ENCODE measurements at places on chromosomes 6 and 20. TPM values are rescaled to one million over a fixed set of nuclear protein-coding genes. Genes with fewer than 3 reads are reported as not detected.

SPAG4 gene
- 0.79 TPM for polyA plus RNA-seq

HLA-DOA gene
- 1.8 TPM for polyA plus RNA-seq

TNXB gene
- not detected for polyA plus RNA-seq

NFKBIE gene
- 8.3 TPM for polyA plus RNA-seq

CYP21A2 gene
- not detected for polyA plus RNA-seq

SMLR1 gene
- not detected for polyA plus RNA-seq

GSTA3 gene
- polyA plus RNA-seq, result not detected

HLA-DQA2 gene
- polyA plus RNA-seq, result not detected

TTLL9 gene
- polyA plus RNA-seq, result not detected

GGTLC1 gene
- not detected for polyA plus RNA-seq

SLC24A3 gene
- polyA plus RNA-seq, result not detected

HCK gene
- 0.48 TPM for polyA plus RNA-seq

OR2B6 gene
- not detected for polyA plus RNA-seq

ADA gene
- polyA plus RNA-seq, result 64.3 TPM

CDH22 gene
- polyA plus RNA-seq, result not detected

INSM1 gene
- not detected for polyA plus RNA-seq

GINS1 gene
- 0.99 TPM for polyA plus RNA-seq

MED23 gene
- 17.9 TPM for polyA plus RNA-seq

CLIC5 gene
- polyA plus RNA-seq, result 3.4 TPM

SULF2 gene
- 0.16 TPM for polyA plus RNA-seq

C2 gene
- not detected for polyA plus RNA-seq

HLA-DRB5 gene
- 0.46 TPM for polyA plus RNA-seq

SEMG1 gene
- not detected for polyA plus RNA-seq

DNAH8 gene
- polyA plus RNA-seq, result not detected

NTSR1 gene
- not detected for polyA plus RNA-seq

NRSN2 gene
- 1.3 TPM for polyA plus RNA-seq

SAMHD1 gene
- polyA plus RNA-seq, result 291 TPM

C6orf15 gene
- polyA plus RNA-seq, result not detected

SYS1 gene
- polyA plus RNA-seq, result 24.7 TPM

EYA2 gene
- polyA plus RNA-seq, result not detected

PHF3 gene
- 47.1 TPM for polyA plus RNA-seq

CCR6 gene
- polyA plus RNA-seq, result 98.7 TPM

PRSS35 gene
- polyA plus RNA-seq, result not detected

DPM1 gene
- polyA plus RNA-seq, result 70.3 TPM

SRPK1 gene
- polyA plus RNA-seq, result 57.5 TPM

HAO1 gene
- polyA plus RNA-seq, result not detected

ZC2HC1B gene
- polyA plus RNA-seq, result not detected

SNRPB2 gene
- 103 TPM for polyA plus RNA-seq

SLC25A27 gene
- polyA plus RNA-seq, result not detected

CBLN4 gene
- not detected for polyA plus RNA-seq

TFAP2C gene
- polyA plus RNA-seq, result not detected

Data from CD4-positive, alpha-beta memory T cell (primary cell).